ENCODE measurements at places on chromosomes 2 and 18.

DNA sequence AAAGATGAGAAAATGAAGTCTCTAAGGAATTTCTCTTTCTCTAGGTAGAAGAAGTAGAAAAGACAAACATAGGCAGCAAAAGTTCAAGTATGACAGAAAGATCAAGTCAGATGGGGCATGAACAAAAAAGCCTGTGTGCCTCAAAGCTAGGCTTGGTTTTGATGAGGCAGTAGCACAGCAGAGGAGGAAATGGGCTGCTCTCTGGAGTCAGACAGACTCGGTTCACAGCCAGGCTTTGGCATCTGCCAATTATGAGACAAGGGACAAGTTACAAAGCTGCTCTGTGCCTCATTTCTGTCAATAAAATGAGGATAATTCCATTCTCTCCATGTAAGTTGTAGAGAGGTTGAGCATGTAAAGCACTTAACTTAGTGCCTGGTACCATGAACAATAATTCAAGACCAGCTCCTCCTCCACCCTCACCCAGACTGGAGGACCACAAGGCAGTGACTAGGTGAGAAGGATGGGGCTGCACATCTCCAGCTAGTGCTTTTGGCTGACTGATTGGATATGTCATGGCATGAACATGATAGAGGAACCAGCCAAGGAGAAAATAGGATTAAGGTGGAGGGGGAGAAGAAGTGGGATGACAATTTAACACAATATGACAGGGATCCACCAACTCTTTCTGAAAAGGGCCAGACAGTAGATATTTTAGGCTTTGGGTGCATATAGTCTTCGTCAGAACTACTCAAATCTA lies 84.6 kb downstream of the TMEM163 start:
- no peak for DNase-seq

DNA sequence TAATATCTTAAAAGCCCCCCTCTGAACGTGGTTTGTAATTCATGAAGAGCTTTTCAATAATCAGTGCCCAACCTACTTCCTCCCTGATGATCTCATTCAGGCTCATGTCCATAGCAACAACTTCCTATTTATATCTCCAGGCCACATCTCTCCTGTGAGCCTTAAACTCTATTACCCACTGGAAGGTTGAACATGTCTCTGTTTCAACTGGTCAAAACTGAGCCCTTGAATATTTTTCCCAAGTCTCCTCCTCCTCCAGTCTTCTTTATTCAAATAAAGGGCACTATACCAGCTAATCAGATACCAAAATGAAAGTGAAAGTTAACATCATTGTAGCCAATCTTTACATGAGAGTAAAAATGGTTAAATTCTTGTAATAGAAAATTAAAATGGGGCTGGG lies 63.7 kb upstream of the ITGA4 start:
- DNase-seq = no peak

GRCh38 chr18:11310476-11311086 lies 161.2 kb upstream of the PIEZO2 start:
- no peak for DNase-seq

- DNase-seq = no peak
Measured at GRCh38 chr2:25814681-25815080, 63.6 kb downstream of the ASXL2 start.

DNA sequence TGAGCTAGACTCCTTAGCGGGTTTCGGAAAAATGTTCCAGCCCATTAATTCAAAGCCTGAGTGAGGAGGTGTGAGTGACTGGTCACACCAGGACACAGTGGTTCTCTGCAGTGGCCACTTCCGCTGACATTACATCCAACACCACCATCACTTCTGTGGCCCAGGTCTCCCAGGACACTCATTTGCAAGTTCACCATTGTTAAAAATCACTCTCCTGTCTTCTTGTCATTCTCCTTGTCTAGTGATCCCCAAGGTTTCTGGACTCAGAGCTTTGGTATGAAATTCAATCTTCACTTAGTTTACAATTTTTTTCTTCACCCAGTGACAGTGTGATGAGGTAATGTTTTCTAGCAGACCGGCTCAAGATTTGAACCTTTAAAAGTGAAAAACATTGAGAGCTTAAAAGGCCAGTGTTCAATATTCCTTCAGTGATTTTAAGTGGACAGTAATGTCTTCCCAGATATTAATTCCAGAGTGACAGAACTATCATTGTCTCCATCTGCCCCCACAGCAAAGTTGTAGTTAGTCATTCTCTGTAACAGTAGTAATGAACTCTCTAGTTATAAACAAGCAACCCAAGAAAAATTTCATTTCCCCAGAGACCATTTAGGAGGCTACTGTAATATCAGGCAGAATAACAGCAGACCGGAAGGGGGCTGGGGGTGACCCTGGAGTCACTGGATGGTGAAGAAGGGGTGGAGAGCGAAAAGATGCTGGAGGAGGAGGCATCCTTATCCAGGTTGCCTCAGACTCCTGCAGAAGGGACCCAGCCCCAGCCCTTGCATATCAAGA lies 164.9 kb downstream of the GFPT1 start:
- no peak for DNase-seq

DNA sequence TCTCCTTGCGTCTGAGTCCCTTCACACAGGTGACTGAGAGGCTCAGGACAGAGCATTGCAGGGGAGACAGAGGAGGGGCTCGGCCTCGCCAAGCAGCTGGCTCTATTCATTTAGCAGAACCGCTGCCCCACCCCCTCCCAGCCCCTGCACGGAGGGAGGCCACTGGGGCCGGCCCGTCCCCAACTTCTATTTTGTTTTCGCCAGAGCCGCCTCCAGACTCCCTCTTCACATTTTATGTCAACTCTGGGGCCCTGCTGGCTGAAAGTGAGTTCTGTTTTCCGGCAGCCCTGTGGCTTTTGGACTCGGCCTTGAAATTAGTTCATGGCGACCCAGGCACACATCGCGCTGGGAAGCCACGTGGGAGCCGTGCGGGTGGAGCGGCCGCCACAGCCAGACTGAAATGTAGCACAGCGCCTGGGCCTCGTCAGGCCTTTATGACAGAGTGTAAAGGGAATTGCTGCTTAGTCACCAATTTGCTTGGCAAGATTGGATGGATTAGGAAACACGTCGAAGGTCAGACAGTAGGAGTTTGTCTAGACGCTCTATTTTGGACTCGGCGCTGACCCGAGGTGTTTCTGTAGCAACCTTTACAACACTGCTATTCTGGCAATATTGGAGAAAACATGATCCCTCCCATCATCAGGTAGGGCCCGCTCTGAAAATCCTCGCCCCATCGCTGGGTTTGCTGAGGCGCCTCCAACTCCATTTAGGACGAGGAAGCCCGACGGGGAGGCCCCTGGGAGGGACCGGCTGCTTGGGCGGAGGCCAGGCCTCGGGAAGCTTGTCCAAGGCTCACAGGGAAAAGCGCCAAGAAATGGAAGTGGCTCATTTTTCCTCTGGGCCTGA lies 90.7 kb upstream of the CTDP1 start:
- DNase-seq = no peak

DNA sequence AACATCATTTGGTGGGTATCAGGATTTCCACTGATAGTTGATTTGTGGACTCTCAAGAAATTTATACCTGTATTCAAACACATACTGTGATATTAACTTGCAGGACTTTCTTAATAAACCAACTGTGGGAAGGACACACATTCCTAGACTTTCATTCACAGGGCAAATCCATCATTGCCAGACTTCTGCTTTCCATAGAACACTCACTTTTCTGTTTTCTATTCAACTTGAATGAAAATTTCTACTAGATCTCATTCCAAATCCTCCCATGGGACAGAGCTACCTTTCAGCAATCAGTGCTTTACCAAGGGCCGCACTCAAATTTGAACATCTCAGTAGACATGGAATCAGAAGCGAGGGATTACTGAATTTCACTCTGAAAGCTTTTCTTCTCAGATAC lies 612.5 kb downstream of the IRS1 start:
- DNase-seq = no peak

DNA sequence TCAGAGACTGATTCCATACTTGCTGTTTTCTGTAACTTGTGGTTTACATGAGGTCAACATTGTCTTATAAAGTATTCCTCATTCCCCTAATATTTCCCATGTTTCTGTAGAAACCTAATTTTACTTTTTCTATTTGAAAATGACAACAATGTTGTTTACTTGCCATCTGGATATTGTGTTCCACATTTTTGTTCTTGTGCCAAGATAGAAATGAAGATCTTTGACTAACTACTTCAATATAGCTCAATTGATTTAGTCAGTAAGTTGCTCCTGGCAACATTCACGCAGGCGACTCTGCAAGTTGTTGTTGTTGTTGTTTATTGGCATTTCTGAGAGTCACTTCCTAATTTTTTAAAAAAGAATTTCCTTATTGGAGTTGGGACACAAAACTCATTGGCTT lies 69.5 kb downstream of the CAVIN2 start:
- no peak for DNase-seq

- DNase-seq = no peak
Measured at GRCh38 chr2:127633556-127634065, 12.3 kb upstream of the GPR17 start.

DNA sequence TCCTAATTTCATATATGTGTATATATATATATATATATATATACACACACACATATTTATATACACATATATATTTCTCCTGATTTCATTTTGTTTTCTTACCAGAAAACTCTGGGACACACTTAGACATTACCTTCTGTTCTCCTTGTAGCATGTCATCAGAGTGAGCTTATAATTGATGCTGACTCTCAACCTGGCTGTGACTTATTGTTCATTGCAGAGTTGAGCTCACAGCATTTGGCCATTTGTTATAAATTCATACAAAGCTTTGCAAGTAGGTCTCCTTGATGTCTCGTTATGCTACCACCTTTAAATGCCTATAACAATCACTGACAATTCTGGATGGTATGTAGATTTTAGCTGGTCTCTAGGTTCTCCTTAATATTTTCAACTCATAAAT lies 314.8 kb downstream of the LRRTM4 start:
- DNase-seq = no peak

DNA sequence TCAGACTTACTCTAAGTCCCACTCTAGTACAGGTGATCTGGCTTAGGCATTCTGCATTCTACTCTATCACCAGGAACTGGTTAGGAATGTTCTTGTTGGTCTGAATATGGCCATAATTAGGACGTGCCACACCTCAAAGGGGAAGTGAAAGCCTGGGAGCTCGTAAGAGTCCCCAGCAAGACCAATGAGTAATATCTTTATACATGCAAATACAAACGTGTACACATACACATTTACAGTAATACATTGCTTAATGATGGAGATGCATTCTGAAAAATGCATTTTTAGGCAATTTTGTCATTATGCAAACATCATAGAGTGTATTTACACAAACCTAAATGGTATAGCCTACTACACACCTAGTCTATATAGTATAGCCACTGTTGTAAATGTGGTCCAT lies 19.5 kb upstream of the ERCC3 start:
- no peak for DNase-seq

DNA sequence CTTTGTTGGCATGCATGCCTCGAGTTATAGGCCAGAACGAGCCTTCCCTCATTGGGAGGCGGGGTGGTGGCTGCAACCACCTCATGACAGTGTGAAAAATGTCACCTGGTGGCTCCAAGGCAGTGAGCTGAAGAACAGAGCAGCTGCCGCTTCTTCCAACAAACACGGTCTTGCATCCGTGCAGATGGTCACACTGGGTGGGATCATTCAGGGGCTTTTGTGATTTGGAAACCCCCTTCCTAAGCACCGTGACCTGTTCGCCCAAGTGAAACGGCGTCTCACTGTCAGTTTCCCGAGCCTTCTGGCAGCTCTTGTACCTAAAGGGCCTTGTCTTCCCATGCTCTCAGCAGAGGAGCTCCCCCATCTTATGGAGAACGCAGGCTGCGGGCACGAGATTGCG lies 159.7 kb downstream of the NAPG start:
- DNase-seq = no peak

DNA sequence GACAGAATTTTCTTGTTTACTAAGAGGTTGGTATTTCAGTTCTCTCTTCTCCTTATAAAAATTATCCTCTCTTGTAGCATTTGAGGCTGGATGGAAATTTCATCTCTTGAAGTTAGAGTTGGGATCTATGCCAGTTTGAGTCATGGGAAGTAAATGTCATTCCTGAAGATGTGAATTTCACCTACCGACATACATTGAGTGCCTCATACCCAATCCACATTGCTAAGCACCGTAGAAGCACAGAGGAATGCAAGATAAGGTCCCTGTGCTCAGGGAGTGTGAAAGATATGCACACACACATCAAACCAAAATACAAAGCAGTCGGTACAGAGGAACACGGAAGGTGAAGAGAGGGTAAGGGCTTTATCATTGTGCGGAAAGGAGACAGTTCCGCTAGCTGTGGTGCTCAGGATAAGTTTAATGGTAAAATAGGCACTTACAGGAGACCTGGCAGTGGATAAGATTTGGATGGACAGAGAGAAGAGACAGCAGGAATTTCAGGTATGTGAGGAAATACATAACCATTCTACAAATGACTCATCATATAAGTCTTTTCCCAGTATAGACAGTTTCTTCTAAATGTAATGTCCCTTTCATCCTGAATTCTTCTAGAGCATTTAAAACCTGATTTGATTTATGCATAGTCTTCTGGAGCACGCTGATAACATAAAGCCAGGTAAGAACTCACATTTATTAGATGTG lies 205.3 kb upstream of the ST6GAL2 start:
- DNase-seq = no peak

DNA sequence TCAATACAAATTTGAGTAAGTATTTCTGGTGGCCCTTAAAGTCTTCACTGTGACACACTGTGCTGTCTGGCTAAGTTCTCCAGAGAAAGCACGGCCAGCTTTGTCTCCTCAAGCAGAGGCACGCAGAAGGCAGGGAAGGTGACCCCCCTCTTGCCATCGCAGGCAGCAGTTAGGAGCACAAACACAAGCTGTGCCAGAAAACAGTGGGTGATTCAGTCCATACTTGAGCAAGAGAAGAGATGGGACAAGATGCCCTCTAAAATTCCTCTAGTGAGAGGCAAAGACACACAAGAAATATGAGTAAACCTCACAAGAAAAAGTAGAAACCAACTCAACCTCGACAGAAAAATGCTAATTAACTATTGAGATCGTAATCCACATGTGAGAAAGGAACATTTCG lies 9.8 kb downstream of the MCEE start:
- DNase-seq = no peak

DNA sequence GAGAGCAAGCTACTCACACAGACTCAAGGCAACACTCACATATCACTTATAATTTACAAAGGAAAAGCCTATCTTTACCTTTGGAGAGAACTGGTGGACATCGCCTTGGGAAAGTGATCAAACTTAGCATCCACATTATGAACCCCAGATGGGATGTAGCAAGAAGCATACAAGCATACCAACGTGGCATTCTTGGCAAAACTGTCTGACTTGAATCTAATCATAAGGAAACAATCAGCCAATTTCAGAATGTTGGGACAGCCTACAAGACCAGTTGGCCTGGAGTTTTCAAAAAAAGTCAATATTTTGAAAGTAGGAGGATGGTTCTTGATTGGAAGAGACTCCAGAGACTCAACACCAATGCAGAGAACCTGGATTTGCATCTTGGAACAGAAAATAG lies 79.1 kb upstream of the PMAIP1 start:
- DNase-seq = no peak

DNA sequence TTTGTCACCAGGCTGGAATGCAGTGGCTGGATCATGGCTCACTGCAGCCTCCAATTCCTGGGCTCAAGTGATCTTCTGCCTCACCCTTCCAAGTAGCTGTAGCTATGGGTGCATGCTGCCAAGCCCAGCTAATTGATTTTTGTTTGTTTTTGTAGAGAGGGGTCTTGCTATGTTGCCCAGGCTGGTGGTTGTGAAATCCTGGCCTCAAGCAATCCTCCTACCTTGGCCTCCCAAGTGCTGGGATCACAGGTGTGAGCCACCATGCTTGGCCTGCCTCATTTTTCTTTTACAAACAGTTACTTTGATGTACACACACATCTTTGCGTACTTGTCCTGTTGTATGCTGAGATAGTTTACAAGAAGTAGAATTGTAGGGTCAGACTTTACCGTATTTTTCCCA lies 13.1 kb upstream of the ANKRD12 start:
- DNase-seq = no peak
